ENCODE measurements at places on chromosomes 7 and 10. TPM values are rescaled to one million over a fixed set of nuclear protein-coding genes. Genes with fewer than 3 reads are reported as not detected.

DNA sequence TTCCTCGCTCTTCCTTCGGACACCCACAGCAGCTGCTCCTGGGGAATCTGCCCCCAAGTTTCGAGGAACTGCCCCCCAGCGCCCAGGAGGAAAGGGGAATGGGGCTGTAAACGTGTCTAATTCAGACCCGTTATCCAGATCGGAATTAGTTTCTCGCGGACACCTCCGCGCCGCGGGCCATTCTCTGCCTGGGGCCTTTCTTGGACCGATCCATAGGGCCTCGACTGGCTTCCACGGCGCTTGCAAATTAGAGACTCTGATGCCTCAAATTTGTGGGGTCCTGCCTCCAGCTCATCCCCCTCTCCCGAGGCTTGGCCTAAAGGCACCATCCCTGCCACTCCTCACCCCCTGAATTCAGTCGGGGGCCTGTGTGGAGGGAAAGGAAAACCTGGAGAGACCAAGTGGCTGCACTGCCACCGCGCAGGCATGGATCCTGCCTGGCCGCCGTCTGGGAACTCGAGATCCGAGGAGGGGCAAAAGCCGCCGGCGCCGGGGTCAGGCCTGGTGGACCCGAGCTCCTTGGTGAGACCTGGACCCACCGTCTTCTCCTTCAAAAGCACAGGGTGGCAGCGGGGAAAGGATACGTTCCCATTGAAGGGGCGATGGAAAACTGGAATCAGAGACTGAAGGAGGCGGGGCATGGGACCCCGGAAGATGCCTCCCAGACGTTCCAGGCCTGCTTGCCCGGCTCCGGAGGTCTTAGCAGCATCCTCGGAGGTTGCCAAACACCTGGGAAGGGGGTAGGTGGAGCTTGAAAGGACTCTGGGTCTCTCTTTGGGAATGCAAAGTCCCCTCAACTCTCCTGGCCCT, 13.7 kb downstream of the LBX1 start:
- no peak for DNase-seq

HECTD2 gene
- total RNA-seq = 4.8 TPM

DNA sequence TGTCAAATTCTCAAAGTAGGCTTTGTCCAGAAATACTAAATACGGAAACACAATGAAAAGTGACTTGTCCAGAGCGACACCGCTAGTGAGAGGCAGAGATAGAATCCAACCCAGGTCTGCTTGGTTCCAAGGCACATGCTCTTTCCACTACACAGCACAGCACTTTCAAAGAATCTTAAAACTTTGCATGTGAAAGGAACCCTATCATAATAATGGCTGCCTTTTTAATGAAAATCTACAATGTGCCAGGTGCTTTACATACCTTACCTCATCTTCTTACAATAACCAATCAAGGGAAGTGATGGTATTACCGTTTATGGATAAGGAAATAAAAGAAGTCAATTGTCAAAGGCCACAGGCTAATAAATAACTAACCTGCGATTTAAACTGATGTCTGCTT, 2.6 kb downstream of the CHCHD3 start:
- DNase-seq = no peak

KIAA1549 gene
- total RNA-seq = 1.7 TPM

GRCh38 chr10:25682203-25682851, 251.7 kb upstream of the MYO3A start:
- DNase-seq = no peak

DTX2 gene
- total RNA-seq = 40.6 TPM

PPP1R3C gene
- 0.12 TPM for total RNA-seq

PAX4 gene
- not detected for total RNA-seq

GRCh38 chr7:35697414-35698175, 2.7 kb upstream of the HERPUD2 start:
- DNase-seq = no peak

- no peak for DNase-seq
Observed at GRCh38 chr7:33076737-33077136, 14.2 kb upstream of the NT5C3A start.

MUC12 gene
- total RNA-seq = 1.6 TPM

DNA sequence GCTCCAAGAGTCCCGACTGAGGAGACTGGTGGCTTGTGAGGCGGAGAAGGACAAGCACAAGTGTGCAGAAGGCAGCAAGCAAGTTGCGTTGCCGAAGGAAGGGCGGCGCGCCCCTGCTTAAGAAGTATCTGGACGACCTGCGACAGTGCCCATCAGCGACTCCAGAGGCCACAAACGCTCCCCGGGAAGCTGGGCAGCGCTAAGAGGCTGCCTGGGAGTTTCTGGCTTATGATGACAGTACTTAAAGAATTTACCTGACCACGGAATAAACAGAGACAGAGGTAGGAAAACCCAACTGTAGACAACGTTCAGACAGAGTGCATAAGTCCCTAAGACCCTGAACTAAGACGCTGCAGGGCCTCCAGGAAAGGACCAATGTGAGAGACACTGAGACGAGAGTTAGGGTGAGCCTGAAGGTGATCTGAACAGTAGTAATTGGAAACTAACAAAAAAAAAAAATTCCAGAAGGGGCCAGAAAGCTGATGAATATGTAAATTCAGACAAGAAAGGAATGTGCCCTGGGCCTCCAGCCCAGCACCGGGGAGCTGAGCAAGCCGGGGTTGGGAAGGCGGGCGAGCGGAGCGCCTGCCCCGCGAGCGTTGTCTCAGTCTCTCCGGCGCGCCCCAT, 1.0 kb downstream of the OSBPL3 start:
- DNase-seq = no peak

GRCh38 chr10:81136261-81136660, 598.6 kb downstream of the SH2D4B start:
- DNase-seq = no peak

CPN1 gene
- total RNA-seq = not detected

- no peak for DNase-seq
Observed at GRCh38 chr10:15232279-15232678, 63.8 kb upstream of the NMT2 start.

GRCh38 chr7:12570168-12570533, 369 bp upstream of the SCIN start:
- no peak for DNase-seq
